ENCODE measurements at places on chromosomes 4 and X.
A peak's percentile ranks its signal among the peaks of the same experiment; 100 is the strongest.

DNA sequence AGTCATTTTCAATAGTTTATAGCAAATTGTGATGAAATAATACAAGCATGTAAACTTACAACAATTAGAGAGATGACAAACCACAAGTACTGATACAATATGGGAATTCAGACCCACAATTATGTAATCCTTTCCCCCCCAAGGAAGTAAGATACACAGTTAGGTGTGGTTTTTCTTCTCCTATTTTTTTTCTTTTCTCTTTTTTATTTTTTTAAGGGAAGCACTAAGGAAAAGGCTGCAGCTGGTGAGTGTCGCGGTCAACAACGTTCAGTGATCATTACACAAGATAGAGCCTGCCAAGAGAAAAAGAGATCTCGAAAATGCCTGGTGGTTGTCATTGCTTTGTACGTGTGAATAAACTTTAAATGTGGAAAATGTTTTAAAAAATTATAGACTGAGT, 9.8 kb downstream of the NDNF start:
- DNase-seq = no peak

DNA sequence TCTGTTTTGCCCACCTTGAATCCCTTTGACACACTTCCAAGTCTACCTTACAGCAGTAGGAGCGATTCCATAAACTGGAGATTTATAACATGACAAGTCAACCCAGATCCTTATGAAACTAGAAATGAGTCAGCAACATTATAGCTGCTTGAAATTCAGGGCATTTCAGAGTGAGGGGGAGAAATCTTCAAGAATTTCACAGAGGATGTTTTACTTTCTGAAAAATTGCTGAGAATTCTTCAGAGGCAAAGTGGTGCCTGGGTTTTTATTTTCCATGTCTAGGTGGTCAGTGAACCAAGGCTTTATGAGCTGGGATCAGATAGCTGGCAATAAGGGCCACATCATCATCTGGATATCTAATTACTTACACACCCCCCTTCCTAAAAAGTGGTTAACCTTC, 119.8 kb downstream of the PPARGC1A start:
- no peak for DNase-seq

GRCh38 chrX:10828640-10829039, 208.3 kb upstream of the MID1 start:
- no peak for DNase-seq

GRCh38 chrX:2614911-2615310, 76.2 kb upstream of the CD99 start:
- DNase-seq = no peak

- DNase-seq = no peak
Measured at GRCh38 chrX:40628506-40628905, 5.3 kb downstream of the MPC1L start.

DNA sequence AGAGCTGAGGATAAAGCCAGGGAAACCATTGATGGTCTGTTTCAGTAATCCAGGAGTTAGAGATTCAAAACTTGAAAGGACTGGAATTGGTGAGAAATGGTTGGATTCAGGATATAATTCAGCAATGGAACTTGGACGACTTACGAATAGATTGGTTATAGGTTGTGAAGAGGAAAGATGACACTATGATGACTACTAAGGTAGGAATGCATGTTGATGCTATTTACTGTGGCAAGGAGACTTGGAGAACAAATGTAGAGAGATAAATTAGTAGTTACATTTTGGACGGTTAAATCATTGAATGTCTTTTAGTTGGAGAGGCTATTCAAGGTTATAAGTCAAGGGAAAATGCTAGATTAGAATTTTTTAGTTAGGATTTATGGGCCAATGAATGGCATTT, 365.4 kb upstream of the TECRL start:
- no peak for DNase-seq

DNA sequence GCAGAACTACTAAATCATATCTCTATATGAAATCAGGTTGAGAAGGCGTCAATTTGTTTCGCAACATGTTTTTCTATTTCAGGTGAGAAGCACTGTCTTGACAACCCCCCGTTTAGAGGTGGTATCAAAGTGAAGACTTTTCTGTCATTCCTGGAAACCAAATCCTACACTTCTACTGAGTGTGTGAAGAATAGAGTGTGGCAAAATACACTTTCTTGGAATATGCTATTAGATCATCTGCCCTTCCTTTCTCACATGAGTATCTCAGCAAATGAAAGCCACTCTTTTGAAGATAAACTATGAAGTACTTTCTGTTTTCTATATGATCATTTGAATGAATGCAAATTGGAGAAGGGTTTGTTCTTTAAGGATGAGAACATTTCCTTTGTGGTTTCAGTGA, 174.0 kb upstream of the FMR1 start:
- DNase-seq = no peak

DNA sequence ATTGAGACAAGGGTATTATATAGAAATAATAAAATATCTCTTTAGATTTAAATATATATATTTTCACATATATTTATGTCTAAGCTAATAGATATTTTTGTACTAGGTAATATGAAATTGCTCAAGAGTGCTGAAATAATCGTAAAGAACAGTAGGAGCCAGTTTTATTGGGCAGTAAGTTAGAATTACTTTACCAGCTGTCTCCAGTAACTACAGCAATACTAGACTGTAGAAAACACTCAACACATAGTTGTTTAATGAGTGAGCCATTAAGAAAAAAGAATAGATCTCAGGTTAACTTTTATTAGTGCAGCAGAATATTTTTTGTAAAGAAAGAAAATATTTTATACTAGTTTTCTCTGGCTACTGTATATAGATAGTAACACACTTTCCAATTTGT, 715.2 kb downstream of the TRIML1 start:
- no peak for DNase-seq

GRCh38 chrX:93791304-93791703, 117.3 kb downstream of the FAM133A start:
- DNase-seq = no peak

DNA sequence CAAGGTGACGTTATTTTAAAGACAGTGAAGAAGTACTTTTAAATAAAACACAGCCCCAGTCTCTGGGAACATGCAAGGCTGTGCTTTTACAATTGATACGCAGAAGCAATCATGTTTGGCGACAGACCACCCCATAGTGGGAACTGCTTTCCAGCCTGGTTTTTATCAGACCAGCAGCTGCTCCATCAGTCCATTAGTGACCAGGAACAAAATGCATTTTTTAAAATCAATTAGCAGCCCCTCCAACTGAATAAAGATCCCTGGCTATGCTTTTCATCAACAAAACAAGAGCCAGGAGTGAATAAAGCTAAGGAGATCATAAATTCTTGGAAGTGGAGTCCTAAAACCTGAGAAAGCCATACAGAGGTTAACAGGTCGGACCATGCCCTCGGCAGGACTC, 153.0 kb upstream of the TENM3 start:
- no peak for DNase-seq

GRCh38 chr4:1152290-1152689, 20.1 kb downstream of the SPON2 start:
- DNase-seq = no peak

- DNase-seq = no peak
Measured at GRCh38 chr4:36115312-36115711, 129.0 kb downstream of the ARAP2 start.

- DNase-seq = no peak
Measured at GRCh38 chr4:31416498-31416897, 696.3 kb downstream of the PCDH7 start.

GRCh38 chr4:58163156-58163555, 1053.0 kb upstream of the IGFBP7 start:
- no peak for DNase-seq

DNA sequence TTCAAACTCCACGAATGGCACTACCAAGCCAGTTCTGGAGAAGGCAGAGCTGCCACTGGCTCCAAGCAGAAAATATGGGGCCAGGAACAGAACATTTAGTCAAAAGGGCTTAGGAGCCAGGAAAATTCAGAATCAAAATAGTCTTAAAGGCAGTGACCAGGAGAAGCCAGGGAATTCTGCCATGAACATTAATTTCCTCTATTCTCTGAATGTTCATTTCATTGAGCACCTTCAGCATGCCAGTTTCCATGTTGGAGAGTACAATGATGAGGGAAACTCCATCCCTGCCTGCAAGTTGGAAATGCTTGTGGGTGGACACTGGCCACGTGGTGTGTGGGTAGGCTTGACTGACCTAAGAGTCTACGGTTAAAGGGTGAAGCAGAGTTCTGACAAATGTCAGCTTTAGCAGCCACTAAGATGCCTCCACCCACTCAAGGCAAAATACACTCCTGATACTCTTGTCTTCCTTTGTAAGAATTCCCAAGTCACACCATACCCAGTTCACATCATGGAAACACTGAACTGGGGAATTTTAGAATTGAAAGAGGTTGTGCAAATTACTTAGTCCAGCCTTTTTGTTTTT, 190.1 kb upstream of the C1QTNF7 start:
- no peak for DNase-seq

DNA sequence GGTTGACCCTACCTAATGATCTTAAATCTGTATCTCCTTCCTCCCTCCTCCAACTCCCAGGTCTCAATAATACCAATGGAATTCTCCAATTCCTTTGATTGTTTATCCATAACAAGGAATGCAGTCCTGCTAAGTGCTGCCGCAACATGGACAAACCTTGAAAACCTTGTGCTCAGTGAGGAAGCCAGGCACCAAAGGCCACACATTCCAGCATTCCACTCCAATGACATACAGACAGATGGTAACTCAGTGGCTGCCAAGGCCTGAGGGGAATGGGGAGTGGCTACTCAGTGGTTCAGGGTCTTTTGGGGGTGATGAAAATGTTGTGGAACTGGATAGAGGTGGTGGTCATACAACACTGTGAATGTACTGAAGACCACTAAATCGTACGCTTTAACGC, 10.4 kb downstream of the HAUS7 start:
- DNase-seq = no peak

- DNase-seq = no peak
Measured at GRCh38 chrX:72137846-72138495, 6.3 kb upstream of the RTL5 start.

DNA sequence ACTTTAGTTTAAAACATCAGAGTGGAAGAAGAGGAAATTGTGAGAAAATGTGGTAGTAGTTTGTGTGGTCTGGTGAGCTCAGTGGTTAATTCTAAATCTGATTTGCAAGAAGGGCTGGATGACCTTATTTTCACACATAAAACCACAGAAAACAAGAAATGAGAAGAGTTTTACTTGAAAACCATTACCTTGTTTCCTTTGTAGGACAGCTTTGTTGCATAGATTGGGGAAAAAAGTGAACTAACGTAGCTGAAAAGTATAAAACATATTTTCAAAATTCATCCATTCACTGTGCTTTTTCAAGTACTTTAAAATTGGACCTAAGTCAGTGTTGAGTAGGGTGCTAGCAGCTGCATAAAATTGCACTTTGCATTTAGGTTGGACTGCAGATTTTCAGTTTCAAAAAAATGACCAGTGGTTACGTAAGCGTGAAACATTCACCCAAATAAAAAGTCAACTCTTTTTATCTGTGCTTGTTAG, 211.3 kb downstream of the ARHGAP10 start:
- DNase-seq = no peak

DNA sequence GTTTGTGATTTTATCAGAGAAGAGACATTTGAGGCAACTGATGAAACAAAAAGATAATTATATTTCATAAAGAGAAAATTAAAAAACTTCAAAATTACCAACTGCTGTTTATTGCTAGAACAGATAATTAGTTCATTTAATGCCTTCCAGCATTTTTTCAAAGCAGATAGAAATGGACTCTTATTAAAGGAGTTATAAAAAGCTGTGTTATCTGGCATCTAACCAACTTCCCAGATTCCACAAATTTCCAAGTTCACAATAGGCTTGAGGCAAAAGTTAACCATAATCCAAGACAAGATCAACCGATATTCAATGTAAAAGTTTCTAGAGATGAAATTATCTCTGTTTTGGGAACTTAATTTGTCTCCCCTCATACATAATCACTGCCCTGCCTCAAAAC, 152.4 kb downstream of the TSPAN5 start:
- DNase-seq = no peak

DNA sequence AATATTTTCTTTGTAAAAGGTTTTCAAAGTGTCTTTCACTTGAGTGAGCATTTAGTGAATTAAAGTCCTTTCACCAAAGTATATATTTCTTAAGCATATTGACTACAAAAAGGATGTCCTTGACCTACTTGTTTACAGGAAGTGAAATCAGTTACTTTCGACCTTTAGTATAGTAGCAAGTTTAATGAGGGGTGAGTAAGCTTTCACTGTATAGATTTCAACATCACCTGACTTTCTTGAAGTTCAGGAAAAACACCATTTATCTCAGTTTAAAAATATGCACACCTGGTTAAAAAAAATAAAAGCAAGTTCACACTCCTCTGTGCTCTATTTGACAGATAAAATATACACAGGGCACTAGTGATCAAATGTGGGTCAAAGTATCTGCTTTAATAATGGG, 88.1 kb downstream of the CCSER1 start:
- no peak for DNase-seq

- no peak for DNase-seq
Measured at GRCh38 chr4:102094481-102094880, 250.8 kb downstream of the SLC39A8 start.

GRCh38 chrX:67545036-67545821, 1.4 kb downstream of the AR start:
- DNase-seq = no peak

DNA sequence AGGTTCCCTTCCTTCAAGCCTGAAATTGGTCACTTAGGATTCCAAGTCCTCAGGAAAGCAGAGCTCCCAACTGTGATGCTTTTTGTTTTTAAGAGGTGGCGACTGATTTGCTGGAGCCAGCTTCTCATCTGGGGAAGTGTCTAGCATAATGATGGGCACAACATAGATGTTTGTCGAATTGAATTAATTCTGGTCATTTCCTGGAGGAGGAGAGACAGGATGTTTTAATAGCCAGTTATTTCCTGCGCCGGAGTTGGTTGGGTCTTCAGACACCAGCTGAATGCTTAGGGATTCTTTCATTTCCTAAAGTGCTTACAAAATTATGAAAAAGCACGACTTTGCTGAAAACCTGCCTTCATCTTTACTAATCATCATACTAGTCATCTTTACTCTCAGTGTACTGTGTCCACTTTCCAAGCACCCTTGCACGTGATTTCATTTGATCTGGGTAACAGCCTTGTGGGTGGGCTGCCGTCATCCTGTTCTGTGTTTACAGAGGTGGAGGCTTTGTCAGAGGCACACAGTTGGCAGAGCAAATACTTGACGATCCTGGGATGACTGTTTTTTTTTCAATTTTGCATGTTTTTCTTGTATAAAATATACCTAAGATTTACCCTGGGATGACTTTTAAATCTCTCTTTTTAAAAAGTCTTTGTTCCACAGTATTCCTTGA, 49.5 kb downstream of the RGS12 start:
- peak; percentile 2 for DNase-seq

DNA sequence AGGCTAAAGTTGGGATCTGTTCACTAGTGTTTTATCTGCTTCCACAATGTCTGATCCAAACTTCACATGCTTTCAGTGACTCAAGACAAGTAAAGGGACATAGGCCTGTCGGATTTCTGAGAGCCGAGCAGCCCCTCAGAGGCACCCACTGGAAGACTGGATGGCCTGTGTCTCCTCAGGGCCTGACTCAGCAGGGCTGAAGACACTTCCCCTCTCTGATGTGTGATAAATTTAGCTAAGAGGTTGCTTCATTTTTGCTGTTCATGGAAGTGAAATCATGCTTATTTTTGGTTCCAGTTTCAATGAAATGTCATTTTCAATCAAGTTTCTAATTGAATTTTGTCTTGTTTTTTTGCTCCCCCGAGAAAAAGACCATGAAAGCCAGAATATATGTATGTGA, 93.7 kb downstream of the MXRA5 start:
- DNase-seq = no peak

- DNase-seq = no peak
Measured at GRCh38 chr4:27662426-27662825, 801.8 kb downstream of the STIM2 start.
